B cell (primary cell): ENCODE measurements at places on chromosomes 7 and 10.

DNA sequence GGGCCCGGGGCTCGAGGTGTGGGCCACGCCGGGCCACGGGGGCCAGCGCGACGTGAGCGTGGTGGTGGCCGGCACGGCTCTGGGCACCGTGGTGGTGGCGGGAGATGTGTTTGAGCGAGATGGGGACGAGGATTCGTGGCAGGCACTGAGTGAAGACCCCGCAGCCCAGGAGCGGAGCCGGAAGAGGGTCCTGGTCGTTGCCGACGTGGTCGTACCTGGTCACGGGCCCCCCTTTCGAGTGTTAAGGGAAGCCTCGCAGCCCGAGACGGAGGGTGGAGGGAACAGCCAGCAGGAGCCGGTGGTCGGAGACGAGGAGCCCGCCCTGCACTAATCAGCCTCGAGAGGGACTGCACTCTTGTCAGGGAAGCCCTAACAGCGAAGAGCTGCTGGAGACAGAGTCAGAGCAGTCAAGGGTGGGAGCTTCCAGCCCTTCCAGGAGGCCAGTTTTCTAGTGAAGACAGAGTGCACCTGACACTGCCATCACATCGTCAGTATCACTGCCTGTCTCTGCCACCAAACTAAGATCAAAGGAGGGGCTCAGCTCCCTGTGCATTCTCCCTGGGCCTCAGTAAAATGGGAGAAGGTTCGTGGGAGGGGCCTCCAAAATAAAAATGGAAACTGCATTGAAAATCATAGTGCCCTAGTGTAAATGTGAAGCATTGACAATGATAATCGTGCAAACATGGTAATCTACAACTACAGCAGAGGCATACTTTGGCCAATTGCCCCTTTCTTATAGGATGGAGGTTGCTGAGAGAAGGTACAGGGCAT is 1.3 kb downstream of the MBLAC1 start:
- no peak for DNase-seq

GRCh38 chr10:85648279-85648754 is 718.3 kb downstream of the GRID1 start:
- DNase-seq, result no peak

DNA sequence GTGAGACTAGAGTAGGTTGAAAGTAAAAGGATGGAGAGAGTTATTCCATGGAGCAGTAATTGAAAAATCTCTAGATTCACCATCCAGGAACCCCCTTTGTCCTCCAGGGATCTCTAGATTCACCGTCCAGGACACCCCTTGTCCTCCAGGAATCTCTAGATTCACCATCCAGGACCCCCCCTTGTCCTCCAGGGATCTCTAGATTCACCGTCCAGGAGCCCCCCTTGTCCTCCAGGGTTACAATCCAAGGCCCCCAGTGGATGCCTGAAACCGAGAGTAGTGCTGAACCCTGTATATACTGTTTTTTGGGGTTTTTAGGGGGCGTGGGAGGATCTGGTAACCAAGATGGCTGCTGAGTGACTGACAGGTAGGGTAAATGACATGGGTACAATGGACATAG is 38.3 kb upstream of the PPP2R2D start:
- DNase-seq, result no peak

DNA sequence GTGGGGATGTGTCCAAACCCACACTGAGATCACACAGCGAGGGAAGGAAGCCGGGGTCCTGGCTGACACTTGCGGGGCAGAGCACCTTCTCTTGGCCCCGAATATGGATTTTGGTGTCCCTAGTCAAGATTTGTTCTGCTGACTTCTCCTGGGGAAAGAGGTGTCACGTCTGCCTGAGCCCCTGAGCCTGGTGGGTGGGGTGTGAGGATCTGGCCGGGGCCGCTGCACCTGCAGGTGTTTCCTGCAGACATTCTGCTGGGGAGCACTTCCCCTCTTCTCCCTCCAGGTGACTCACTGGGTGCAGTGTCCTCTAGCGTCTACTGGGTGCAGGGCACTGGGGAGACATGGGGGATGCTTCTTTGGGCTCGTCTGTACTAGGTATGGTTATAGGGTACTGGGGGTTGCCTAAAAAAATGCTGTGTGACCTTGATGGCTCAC is 99.2 kb downstream of the GRK5 start:
- peak; percentile 95 for DNase-seq

DNA sequence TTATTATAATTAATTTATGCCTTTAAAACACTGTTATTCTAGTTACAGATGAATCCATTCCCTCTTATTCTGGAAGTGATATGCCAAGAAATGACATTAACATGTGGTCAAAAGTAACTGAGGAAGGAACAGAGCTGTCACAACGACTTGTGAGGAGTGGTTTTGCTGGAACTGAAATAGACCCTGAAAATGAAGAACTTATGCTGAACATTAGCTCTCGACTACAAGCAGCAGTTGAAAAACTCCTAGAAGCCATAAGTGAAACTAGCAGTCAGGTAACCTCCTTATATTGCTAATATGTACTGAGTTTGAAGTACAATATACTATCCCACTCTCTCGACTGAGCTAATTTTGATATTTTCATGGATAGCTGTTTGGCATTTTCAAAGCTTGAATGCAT is 81.6 kb downstream of the CYP51A1 start:
- DNase-seq, result no peak

DNA sequence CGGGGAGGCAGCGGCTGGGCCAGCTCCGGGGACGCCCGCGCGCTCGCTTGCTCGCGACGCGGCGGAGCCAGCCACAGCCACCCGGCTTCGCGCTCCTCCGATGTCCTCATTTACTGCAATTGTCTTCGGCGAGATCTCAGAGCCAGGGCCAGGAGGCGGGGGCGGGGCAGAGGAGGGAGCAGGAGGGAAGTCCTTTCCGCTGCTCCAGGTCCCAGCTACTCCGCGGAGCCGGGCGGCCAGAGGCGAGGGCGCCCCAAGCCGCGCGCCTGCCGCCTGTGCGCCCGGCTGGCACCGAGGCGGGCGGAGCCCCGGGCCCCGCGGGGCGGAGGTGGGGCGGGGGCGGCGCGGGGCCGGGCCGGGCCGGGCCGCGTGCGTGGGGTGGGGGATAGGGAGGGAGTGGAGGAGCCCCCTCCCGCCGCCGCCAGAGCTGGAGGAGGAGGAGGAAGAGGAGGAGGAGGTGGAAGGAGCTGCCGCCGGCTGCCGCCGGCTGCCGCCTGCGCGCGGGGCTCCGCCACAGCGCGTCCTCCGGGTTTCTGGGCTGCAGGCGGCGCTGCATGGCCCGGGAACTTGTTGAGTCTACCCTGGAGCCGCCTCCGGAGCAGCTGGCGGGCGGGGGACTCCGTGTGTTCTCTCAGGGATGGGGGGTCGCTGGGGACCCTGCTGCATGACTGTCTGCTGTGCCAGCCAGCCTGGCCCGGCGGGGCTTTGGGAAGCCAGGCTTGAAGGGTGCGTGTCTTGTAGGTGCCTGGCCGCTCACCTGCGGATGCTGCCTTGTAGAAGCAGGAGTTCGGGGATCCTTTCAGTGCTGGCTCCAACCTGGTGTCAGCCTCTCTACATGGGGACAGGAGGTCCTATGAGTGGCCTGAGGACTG is at the start of gene INSYN2A:
TSS of gene INSYN2A (minus strand) at position 310 of the 872 bp plus-strand sequence. CDS start 20,196 bp downstream, outside the sequence.
- no peak for DNase-seq

DNA sequence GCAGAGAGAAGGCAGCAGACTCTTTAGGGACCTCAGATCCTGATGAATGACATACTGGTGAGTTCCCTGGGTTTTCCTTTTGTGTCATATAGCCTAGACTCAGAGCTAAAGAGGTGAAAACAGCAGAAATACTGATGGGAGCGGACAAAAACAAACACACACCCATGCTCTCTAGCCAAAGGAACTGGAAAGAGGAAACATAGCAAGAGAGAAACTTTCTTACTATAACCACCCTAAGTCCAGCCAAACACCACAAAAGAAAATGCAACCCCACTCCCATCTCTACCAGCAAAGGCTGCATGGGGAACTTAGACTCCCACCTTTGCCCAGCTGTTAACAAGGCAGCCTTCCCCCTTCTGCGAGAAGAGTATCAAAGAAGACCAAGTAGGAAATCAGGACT is 16.3 kb downstream of the GSAP start:
- DNase-seq, result no peak

DNA sequence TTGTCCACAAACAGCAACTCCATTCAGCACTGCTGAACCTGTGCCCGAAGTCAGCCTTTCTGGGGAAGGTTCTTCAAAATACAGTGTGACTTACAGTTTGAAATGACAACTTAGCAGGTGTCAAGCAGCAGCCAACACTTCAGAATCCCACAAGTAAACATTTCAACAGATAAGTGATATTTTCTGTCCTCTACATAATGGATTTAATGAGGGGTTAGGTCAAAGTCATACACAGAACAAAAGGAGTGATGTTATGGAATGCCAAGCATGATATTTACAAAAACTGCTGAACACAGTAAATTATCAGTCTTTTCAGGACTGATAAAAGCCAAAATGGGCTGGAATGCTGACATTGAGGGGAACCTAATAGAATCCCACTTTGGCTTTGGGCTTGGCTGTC is 77.6 kb upstream of the JAZF1 start:
- no peak for DNase-seq

GRCh38 chr7:12436896-12437535 is 33.4 kb upstream of the VWDE start:
- DNase-seq, result no peak

- no peak for DNase-seq
These were observed 13.9 kb downstream of the TUBAL3 start for GRCh38 chr10:5390607-5391205.

- DNase-seq, result no peak
These were observed 234.6 kb downstream of the DIP2C start for GRCh38 chr10:454860-455259.

DNA sequence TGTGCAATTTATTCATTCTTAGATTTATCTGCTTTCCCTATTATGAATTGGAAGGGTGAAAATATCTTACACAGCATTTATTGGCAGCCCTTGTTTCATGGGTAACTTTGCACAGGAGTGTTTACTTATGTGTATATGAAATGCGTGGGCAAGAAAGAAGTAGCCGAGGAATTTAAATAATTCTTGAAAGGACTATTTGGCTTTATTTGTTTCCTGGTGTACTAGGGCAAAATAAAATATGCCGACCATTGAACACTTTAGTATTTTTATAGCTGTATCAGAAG is 93.7 kb downstream of the ARID5B start:
- no peak for DNase-seq

DNA sequence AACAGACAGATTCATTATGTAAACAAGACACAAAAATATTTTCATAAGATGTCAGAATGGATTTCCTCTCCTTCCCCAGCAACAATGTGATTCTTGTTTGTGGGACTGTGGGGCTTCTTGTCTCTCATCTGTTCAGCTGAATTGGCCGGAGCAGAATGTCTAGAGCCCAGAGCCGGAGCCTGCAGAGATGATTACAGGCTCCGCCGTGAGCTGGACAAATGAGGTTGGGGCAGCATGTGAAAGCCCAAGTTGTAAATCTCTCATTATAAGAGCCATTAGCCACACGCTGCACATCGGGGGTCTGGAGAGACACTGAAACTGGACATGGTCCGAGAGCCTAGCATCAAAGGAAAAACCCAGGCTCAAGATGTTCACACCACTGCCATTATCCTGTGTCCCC is 137.0 kb upstream of the ADAM12 start:
- no peak for DNase-seq

DNA sequence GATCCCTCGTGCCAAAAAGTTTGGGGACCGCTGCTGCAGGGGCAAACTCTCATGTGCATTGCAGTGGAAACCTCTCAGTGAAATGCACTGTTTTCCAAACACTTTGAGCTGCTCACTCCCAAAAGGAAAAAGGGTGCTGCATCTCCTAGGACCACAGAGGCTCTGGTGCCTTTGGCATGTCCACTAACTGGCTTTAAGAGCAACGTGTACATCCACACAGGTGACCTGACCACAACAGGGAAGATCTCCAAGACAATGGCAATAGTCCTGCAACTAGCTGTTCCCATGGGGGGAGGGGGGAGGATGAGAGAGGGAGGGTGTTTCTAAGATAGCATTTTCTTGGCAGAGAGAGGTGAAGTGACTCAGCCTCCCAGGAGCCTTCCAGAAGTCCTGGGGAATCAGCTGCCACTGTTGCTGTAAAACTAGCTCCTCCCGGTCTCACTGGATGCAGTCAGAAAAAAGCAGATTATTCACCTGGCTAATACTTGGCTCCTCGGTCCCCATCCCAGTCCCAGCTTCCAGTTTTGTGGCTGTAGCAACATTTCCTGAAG is 181.7 kb downstream of the HECW1 start:
- no peak for DNase-seq

GRCh38 chr7:7570584-7570983 is 3.9 kb downstream of the MIOS start:
- no peak for DNase-seq

- no peak for DNase-seq
These were observed 54.6 kb upstream of the STARD3NL start for GRCh38 chr7:38123494-38123893.

DNA sequence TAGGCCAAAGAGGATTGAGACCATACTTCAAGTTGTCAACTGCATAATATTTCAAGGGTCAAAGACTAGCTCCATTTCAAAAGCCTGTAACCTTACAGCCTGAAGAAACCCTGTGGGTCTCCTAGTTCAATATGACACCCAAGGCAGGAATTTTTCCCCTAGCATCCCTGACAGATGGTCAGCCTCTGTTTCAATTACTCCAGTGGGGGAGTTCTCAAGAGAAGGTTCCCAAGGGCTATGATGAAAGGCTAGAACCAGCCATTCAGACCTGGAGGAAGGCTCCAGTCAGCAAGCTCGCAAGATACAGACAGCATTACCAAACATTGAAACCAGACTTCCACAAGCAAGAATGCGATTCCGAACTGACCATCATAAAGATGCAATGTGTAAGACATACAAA is 1.6 kb downstream of the HTR7 start:
- no peak for DNase-seq

- DNase-seq, result no peak
These were observed 95.7 kb downstream of the WDFY4 start for GRCh38 chr10:48780341-48780740.

GRCh38 chr10:123759501-123760031 is 93.4 kb downstream of the GPR26 start:
- no peak for DNase-seq

DNA sequence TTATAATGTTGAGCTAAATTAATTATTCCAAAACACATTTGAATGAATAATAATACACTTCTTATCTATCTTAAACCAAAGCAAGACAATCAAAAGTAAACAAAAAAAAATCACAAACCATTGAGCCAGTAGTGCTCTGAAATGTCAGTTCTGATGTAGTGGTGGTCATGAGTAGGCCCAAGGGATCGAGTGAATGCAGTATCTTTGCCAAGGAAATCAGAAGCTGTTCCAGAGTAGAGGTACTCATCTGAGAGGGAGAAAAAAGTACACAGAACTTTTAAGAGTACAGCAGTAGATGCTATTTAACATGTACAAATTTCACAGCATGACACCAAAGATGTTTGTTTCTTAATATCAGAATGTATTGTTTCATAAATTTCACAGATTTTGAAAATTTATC is 121.5 kb downstream of the SEMA3D start:
- no peak for DNase-seq

GRCh38 chr7:45325378-45325777 is 167.8 kb downstream of the RAMP3 start:
- no peak for DNase-seq

- no peak for DNase-seq
These were observed 102.7 kb downstream of the ZWINT start for GRCh38 chr10:56258378-56258777.

GRCh38 chr7:74164985-74165456 is 9.1 kb upstream of the EIF4H start:
- no peak for DNase-seq
